ENCODE measurements at places on chromosomes 16 and 17. TPM values are rescaled to one million over a fixed set of nuclear protein-coding genes. Genes with fewer than 3 reads are reported as not detected.

The SBK1 gene
- not detected for total RNA-seq

The MPRIP gene
- total RNA-seq = 128 TPM

The GRIN2A gene
- total RNA-seq = 0.13 TPM

GRCh38 chr16:19837331-19837980 is 47.2 kb downstream of the GPRC5B start:
- DNase-seq = no peak

DNA sequence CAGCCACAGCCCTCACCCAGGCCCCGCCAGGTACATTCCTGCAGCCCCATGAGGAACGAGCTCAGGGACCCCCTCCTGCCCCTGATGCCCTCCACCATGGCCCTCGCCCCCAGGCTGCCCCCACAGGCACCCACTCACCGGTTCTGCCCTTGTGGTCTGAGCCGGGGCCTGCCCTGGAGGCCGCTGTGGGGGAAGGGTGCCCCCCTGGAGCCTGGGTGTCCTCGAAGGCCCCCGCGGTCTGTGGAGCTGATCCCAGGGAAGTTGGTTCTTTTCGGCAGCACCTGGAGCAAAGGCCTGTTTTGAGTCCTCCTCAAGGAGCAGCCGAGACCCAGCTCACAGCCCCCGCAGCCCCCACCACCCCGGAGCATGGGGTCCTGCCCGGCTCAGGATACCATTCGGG is 2.4 kb downstream of the PABPN1L start:
- DNase-seq = no peak

GRCh38 chr16:66923866-66924265 is 1.5 kb downstream of the RRAD start:
- DNase-seq = no peak

GRCh38 chr17:7654832-7655540 is 4.3 kb downstream of the ATP1B2 start:
- DNase-seq = no peak

DNA sequence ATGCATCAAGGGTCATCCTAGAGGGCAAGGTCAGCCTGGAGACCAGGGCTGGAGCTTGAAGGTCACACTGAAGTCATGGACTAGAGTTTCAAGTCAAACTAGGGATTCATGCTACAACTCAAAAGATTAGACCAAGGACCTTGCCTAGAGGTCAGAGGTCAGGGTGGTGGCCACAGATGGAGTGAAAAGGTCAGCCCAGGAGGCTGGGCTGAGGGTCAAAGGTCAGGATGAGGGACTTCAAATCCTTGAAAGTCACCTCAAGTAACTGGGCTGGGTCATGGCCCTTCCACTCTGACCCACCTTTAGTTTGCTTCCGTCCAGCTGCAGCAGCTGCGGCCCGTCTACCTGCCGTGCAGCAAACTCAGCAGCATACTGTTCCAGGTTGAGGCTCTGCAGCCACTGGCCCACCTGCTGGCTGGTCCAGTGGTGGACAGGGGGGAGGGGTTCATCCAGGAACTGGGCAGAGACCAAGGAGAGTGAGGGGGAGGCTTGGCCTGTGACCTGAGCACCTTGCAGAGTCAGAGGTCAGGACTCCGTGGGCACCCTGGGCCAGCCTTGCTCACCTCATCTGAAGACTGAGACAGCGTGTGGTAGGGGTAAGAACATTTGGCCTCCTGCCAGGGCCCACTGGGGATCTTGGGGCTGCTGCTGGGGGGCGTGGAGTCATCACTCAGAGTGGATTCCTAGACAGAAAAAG is 16.2 kb downstream of the SAMD14 start:
- no peak for DNase-seq

- peak; percentile 7 for DNase-seq
Observed at GRCh38 chr17:79002796-79003593, 6.6 kb downstream of the CANT1 start.

- DNase-seq = no peak
Observed at GRCh38 chr16:89040391-89040790, 53.3 kb upstream of the ACSF3 start.

- no peak for DNase-seq
Observed at GRCh38 chr16:55116165-55116920, 185.7 kb downstream of the IRX5 start.

DNA sequence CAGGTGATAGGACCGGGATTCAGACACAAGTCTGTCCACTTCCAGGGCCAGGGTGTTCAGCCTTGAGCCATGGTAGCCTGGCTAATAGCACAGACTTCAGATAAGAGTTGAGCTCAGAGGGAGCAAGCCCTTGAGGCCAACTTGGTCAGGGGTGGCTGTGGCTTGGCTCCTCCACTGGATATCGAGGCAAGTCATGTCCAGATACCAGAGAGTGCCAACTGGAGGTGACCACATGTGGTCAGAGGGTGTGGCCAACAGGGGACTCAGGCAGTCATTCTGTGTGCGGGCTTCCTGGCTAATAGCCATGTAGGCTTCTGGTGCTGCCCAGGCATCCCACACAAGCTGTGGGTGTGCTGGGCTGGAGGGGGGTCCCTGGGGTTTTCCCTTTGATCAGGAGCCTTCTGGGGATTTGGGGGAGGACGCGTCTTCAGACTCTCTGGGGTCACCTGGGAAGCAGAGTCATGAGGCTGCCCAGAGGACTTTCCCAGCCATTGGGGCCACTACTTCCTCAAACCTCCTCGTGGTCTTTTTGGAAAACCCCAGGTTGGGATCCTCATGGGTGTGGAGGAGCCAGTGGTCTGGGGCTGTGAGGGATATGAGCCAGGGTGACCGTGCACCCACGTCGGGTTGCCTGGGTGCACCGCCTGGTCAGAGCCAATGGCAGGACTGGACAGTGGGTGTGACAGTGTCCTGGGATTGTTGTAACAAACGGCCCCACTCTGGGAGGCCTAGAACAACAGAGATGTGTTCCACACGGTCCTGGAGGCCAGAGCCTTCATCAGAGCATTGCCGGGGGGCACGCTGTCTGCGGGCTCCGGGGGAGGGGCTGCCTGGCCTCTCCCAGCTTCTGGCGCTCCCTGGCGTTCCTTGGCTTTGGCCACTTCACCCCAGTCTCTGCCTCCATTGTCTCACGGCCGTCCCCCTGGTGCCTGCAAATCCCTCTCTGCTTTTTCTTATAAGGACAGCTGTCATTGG is 25.0 kb downstream of the COX4I1 start:
- no peak for DNase-seq
